ENCODE measurements at places on chromosomes 3 and 15.

DNA sequence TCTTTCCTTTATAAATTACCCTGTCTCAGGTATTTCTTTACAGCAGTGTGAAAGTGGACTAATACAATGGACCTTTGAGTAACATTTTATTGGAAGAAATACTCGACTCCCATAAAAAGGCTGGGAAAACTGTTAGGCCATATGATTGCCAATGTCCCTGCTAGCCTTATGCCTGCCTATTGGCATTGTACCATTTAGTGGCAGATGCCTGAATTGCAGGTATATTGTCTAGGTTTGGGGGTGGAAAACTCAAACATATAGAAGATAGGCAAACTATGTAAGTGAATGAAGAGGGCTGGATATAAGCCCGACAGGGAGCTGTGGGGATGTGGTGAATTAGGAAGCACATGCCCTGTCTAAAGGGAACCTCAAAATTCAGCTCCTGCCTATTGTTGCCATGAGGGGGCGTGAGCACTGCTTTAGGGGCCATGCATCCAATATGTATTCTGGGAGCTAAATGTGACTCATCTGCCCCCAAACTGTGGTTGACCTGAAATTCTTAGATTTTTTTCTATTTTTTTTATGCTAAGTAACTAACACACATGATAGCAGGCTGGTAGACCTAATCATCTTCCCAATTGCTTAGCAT, 65.2 kb upstream of the TRA2B start:
- DNase-seq, result no peak

GRCh38 chr3:132211896-132212295, 105.3 kb upstream of the ACP3 start:
- no peak for DNase-seq

DNA sequence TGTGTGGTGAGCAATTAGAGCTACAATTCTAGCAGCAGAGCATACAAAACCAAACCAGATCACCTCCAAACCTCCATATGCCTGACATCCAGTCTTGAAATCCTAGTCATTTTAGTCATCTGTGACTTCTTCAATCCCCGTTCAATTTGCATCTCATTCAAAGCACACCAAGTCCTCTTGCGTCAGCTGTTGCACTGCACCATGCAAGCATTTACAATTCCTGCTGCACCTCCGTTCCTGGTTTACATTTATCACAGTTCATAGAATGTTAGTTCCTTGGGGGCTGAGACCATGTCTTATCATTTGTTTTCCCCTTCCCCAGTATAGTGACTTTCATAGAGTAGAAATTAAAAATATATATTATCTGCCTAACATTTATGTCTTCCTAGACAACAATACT, 116.9 kb downstream of the BDH1 start:
- no peak for DNase-seq

DNA sequence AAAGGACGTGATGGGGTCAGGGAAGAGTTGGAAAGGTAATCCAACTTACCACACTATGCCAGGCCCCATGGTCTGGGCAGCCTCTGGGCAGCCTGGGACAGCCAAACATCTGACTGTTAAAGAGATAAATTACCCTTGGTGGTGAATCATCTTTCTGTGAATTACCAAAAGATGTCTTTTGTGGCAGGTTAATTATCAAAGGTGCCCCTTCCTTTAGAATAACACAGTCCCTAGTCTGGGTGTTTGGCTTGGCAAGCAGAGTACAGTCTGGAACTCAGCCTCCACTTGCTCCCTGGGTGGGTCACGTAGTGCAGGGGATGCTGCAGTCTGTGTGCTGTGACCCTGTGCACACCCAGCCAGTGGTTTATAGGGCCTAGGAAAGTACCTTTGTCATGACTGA, 113.1 kb downstream of the ZNF621 start:
- DNase-seq, result no peak

GRCh38 chr15:51917493-51917892, 54.1 kb downstream of the LEO1 start:
- no peak for DNase-seq

DNA sequence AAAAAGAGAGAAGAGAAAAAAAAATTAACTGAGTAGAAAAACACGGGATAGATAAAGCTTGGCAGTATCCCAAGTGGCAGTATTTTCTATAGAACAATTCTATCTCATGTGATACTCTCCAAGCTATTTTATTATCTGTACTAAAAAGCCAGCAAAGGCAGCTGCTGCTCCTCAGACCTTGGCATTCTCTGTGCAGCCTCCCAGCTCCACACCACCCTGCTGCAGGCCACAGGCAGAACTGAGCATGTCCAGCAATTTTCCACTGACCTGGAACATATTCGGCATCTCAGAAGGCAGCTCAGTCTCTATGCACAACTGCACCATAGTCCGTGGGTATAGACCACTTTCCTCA, 1161.4 kb downstream of the IGSF11 start:
- no peak for DNase-seq

DNA sequence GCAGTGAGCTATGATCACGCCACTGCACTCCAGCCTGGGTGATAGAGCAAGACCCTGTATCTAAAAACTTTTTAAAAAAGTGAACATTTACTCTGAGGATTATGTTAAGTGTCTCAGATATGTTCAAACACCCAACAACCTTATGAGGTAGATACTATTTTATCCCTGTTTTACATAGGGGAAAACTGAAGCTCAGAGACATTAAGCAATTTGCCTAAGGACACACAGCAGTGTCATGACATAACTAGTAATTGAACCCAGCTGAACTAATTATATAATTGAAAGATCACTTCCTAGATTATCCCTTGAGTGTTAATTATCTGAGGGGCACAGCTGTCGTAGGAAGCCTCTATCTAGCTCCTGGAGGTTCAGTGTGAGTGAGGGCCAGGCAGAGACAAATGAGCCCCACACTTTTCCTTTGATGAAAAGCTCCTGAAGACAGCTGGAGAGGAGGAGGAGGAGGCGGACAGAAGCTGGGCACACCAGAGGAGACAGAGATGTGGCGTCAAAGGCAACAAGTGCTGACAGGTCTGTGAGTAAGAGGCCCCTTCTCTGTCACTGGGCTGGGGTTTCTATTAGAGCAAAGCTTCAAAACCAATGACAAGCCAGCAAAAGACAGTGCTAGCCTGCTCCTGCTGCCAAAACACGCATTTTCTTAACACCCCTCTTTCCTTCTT, 20.5 kb downstream of the TRH start:
- no peak for DNase-seq

- no peak for DNase-seq
Measured at GRCh38 chr3:7562892-7563291, 702.0 kb downstream of the GRM7 start.

DNA sequence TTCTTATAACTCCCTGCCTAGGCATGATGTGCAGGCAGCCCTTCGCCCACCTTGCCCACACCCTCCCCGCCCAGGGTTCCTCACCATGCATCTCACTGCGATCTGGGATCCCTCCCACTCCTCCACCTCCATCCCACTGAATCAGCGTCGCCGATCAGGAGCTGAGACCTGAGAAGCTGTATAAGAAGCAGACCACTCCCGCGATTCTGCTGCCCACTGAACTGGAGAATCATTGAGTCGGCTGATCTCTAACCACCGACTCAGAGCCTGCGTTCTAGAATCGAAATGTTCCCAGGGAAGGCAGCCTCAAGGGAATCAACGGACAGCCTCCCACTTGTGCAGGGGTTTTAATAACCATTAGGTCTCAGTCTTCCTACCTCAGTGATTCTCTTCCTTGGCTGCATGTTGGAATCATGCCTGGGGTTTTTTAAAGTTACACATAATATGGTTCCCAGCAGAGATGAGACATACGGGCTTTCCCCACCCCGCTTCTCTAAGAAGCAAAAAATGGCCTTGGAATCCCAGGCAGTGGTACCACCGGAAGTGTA, 60.2 kb downstream of the TMEM44 start:
- no peak for DNase-seq

DNA sequence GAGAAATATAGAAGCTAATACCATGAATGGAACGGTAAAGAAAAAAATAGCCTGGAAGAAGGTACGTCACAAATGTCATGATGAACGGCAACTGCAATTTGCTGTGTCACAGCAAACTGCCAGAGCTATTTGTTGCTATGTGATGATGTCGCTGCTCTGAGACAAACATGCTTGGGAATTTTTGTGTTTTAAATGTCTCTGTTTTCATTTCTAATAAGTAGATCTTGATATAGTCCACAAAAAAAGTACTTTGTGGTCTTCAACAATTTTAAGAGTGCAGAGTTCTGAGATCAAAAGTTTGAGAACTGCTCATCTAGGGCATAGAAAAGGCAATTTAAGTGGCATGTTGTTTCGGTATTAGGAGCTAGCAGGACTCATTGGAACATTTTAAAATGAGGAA, 4.3 kb upstream of the NR1D2 start:
- DNase-seq, result no peak

GRCh38 chr15:101615414-101615985, 36.7 kb downstream of the TM2D3 start:
- no peak for DNase-seq

DNA sequence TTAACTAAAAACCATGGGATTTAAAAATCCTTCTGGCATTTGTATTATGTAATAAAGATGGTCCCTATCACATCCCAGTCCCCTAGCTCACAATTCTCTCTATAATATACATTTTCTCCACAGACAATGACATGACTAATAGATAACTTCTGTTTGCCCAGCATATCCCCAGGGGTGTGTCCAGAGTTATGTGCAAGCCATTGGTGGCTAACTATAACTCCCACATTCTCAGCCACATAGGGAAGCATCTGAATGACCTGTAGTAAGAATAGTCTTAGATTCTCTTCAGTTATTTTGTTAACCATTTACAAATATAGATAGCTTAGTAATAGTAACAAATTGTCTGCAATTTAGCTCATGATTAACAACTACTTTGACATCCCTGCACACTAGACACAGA, 52.2 kb upstream of the RBSN start:
- no peak for DNase-seq

DNA sequence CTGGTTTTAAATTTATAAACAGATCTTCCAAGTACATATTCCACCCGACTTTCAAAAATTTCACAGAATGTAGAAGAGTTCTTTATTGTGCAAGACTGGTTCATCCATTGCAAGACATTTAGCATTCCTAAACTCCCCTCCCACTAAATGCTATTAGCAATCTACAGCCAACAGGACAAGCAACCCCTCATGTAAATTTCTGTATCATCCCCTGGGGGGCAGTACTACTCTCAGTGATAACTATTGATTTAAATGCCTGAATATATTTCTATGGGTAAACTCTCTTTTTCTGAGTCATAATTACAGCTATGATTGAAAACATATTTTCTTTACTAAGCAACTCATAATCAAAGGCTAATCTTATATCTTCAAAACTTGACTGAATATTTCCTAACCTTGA, 10.7 kb upstream of the SLC15A2 start:
- DNase-seq, result no peak

DNA sequence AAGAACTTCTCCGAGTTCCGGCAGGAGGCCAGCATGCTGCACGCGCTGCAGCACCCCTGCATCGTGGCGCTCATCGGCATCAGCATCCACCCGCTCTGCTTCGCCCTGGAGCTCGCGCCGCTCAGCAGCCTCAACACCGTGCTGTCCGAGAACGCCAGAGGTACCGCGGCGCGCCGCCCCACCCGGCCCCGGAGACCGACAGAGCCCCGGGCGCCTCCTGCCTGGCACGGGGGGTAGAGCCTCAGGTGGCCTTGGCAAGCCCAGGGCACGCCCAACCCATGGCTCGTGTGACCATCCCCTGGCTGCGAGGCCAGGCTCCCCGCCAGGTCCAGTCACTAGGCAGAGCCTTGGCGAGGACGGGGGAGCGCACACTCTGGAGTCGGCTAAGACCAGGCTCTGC, 134.1 kb downstream of the LRRK1 start:
- DNase-seq, result no peak

GRCh38 chr3:7607676-7608075, 746.8 kb downstream of the GRM7 start:
- no peak for DNase-seq

DNA sequence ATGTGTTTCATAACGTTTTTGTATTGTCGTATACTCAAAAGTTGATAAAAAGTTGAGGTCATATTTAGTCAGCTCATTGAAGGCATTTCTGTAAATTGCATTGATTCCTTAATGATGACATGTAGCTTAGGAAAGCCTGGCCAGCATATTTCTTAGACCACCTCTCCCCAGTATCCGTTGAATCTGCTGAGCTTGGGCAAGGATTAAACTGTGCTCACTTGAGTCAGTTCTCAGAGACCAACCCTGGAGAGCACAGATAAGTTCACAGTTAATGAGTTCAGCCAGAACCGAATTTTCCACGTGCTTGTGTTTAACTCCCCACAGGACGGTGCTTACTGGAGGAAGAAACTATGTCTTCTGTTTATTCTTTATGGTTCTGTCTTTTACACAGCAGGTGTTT, 132.7 kb downstream of the SLC25A26 start:
- no peak for DNase-seq

- DNase-seq, result no peak
Measured at GRCh38 chr3:100480081-100480480, 12.3 kb upstream of the TMEM45A start.

DNA sequence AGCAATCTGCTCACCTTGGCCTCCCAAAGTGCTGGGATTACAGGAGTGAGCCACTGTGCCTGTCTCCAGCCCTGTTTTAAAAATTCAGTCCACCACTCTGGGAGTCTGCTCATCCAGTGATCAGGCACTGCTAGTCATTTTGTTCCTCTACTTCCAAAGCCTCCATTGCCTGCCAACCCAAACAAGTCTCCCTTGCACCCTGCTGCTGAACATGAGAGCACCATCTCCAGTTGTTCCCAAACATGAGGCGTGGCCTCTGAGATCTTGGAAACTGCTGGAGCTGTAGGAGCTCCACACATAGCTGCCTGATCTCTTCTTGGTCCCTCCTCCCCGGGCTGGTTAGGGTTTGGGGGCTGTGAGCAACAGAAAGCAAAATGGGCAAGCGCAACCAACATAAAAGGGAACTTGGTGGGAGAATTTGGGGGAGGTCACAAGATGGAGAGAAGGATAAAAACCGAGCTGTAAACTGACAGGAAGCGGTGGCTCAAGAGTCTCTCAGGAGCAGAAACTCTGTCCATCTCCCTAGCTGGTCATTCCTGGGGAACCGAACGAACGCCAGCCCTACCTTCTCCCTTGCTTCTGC, 49.6 kb upstream of the TLE3 start:
- no peak for DNase-seq

GRCh38 chr3:196198771-196199753, 12.1 kb downstream of the ZDHHC19 start:
- no peak for DNase-seq

DNA sequence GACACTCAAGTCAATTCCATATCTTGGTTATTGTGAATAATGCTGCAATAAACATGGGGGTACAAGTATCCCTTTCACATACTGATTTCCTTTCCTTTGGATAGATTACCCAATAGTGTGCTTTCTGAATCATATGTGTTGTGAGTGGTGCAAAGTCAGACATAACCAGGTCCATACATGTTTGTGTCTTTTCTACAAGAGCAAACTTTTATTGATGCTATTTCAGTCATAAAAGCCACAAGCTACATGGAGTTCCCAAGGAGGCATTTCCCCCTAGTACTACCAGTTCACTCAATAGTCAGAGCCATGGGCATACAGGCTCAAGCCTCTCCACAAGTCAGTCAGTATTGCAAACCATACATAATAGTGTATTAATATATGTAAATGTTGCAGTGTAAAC, 10.1 kb downstream of the CEP63 start:
- no peak for DNase-seq

All from stimulated activated naive CD8-positive, alpha-beta T cell treated with anti-CD3 and anti-CD28 coated beads, Interleukin-15, Interleukin-2, amounts not matched to agents 100 U/mL and 50 U/mL, for 24 hours (primary cell).